ENCODE measurements at places on chromosomes 12 and 14.
A peak's percentile ranks its signal among the peaks of the same experiment; 100 is the strongest.

GRCh38 chr12:106066051-106066705 is 72.6 kb downstream of the NUAK1 start:
- no peak for DNase-seq

DNA sequence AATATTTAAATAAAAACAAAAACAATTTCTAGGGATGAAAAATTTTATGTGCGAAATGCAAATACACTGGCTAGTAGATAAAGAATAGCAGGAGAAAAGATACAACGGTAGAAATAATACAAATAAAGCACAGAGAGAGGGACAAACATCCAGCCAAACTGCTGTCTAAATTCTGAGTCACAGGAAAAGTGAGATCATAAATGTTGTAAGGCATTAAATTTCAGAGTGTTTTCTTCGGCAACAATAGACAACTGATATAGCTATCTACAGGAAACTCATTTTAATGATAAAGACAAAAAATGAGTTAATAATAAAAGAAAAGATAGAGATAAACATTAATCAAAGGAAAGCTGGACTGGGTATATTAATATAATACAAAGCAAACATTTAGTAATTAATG is 122.2 kb downstream of the NTS start:
- DNase-seq: no peak

DNA sequence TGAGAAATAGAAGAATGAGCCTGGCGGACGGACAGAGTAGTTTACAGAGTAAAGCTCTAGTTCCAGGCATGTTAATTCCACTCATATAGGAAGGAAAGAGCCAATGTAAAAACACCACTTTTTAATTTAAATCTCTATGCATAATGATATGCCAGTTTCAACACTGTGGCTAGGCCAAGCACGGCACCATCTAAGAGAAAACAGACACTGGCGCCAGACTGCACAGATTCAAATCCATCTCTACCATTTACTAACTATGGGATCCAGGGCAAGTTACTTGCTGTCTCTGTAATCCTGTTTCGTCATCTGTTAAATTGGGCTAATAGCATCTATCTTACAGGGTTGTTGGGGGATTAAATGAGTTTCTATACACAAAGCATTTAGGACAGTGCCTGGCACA is 27.5 kb downstream of the RMST start:
- no peak for DNase-seq

GRCh38 chr12:75550401-75551240 is 39.2 kb upstream of the KRR1 start:
- DNase-seq: no peak

DNA sequence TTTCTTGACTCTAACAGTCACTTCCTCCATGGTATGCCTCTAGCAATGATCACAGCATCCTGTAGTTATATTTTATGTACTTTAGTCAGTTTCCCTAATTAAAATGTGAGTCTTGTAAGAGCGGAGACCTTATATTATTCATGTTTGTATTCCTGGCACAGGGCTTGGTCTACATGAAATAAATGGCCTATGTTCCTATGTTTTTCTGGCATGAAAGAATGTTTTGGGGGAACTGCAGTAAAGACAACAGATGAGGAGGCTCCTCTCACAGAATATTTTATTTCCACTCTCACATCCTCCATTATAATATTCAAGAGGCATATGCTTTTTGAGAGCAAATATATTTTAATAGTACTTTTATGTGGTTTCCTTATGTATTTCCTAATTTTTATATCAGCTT is 429.8 kb upstream of the PDE3A start:
- DNase-seq: no peak

DNA sequence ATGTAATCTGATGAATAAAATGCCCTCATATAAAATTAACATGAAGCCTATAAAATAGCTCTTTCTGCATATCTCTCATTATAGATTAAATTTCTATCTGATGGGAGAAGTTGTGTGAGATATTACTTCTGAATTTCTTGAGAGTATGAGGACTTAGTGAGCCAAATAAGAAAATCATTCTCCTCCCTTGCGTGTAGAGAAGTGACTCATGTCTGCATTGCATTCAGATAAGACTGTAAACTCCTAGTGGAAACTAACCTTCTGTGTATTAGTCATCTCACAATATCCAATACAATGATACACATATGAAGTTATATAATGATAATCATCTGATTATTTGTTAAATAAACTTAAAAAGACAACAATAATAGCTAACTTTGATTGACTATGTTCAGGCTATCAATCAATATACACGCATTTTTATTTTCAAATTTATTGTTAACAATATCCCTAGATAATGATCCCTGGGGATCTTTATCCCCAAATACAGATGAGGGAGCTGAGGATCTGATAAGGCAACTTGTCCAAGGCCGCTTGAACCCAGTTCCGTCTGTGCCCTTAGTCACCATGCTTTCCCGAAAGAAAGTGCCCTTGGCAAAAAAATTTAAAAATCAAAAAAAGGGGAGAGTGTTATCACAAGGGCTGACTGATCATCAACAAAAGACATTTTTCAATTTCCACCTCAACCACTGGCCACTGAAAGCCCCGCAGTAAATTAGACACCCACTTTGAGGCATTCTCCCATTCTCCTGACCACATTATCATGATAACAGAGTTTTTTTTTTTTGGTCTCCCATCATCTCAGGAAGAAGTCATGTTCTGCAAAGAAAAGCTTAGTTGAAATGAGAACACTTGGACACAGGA is 189.2 kb upstream of the RASSF8 start:
- DNase-seq: no peak

DNA sequence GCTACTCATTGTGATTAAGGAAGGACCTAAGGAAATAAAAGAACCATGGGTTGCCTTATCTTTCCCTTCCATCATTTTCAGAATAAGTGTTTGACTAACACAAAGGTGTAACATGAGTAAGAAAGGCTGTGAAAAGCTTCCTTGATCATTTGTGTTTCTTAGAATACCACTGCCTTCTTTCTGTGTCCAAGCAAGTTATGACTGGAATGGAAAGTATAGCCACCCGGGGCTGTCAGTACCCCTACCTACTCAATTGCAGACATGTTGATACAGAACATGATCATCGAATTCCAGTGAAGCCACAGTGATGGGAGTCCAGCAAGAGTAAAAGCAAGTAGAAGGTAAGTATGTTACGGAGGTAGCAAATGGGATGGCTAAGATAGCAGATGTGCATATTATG is 209.8 kb downstream of the PELI2 start:
- no peak for DNase-seq

DNA sequence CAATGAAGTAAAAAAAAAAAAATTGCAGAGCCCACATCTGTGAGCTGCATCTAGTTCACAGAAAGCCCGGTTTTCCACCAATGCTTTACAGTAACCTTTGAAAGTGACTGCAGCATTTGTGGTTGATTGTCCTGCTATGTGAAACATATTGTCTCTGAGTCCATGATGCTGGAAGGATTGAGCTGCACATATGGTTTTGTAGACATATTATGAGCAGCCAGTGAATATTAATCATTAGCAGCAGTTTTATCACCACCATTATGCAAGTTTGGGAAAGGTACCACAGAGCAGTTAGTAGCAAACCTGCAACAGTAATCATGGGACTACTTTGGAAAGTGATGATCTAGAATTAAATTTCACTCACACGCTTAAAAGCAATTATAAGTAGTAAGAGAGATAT is 151.5 kb upstream of the PRICKLE1 start:
- DNase-seq: no peak

- DNase-seq: no peak
These were observed 15.6 kb downstream of the CNOT2 start for GRCh38 chr12:70258605-70259403.

DNA sequence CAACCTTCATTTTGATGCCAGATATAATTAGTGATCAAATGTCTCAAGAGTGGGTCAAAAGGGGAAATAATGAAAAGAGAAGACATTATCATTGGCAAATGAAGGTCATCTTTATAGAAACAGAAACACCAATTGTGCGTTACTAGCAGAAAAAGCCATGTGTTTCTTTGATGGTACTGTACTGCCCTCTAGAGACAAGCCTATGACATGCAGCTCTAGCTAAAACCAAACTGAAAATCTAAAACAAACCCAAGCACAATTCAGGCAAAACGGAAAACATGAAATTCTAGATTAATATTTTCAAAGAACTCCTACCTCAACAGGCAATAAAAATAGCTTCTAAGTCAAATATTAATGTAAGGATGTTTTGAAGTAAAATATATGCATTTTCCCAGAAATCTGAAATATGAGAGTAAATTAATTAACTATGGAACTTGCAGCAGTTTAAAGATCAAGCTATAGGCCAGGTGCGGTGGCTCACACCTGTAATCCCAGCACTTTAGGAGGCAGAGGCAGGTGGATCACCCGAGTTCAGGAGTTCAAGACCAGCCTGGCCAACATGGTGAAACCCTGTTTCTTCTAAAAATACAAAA is 115.4 kb downstream of the KLHL28 start:
- peak; percentile 24 for DNase-seq

- DNase-seq: no peak
These were observed 39.7 kb upstream of the FBLN5 start for GRCh38 chr14:91987192-91987591.

GRCh38 chr12:126747530-126748149 is 1519.3 kb upstream of the TMEM132C start:
- peak; percentile 45 for DNase-seq

- no peak for DNase-seq
These were observed 38.7 kb downstream of the PPHLN1 start for GRCh38 chr12:42364692-42365091.

DNA sequence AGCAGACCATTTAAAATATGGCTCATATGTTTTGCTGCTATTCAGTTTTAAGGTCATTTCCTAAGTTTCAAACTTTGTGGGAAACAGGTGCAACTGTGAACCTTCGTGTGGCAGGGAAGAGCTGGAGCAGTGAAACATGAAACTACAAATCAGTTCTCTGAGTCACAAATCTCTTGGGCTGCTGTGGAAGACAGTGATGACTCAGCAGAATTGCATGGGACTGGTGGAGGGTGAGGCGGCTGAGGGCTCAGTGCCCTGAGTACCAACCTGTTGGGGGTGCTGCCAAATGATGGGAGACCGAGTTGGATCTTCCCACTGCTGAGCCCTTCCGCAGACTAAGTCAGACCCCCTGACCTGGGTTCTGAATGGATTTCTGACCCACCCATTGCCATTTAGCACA is 8.4 kb upstream of the CALM1 start:
- no peak for DNase-seq

GRCh38 chr12:72110937-72111650 is 161.1 kb upstream of the TRHDE start:
- no peak for DNase-seq

DNA sequence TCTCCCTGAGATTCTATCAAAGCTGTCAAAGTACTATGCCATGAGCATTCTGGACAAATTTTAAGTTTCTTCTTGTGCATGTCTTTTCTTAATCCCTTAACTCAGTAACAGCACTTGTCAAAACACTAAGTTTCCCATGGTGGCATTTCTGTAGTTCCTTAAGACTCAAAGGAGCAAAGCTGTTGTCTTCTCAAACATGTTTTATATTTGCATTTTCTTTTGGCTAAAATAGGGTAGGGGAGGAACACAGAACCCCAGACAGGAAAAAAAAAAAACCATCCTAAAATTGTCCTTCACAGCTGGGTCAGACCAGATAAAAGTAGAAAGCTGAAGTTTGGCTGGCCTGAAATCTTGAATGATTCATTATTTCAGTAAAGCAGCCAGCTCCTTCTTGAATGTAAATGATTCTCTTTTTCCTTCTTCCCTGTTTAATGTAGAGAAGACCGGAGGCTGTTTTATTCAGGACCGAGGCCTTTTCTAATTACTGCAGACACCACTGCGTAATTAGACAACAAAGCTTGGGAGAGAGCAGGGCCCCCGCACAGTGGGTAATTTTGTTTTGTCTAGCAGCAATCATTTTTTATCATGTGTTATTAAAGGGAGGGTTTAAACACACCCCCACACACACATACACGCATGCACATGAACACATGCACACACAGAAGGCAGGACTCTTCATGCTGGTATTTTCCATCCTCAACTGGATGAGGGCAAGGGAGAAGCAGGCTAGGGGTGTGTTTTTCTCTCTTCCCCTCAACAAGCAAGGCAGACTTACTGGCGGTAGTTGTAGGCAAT is 51.0 kb downstream of the PAH start:
- no peak for DNase-seq

GRCh38 chr12:20588042-20588441 is 107.1 kb upstream of the SLCO1C1 start:
- no peak for DNase-seq

- DNase-seq: no peak
These were observed 39.4 kb downstream of the FAM222A start for GRCh38 chr12:109753054-109753401.

GRCh38 chr12:43315961-43316360 is 236.0 kb downstream of the ADAMTS20 start:
- DNase-seq: no peak

Measured in activated CD4-positive, alpha-beta T cell treated with anti-CD3 and anti-CD28 coated beads for 4 hours (primary cell).